ENCODE measurements at places on chromosomes 5 and 9.

- no peak for DNase-seq
These were observed 80.1 kb upstream of the SH3PXD2B start for GRCh38 chr5:172534229-172535107.

GRCh38 chr9:9492506-9492905 is 1120.3 kb downstream of the PTPRD start:
- DNase-seq: no peak

GRCh38 chr9:99326112-99326916 is 104.2 kb downstream of the SEC61B start:
- DNase-seq: no peak

DNA sequence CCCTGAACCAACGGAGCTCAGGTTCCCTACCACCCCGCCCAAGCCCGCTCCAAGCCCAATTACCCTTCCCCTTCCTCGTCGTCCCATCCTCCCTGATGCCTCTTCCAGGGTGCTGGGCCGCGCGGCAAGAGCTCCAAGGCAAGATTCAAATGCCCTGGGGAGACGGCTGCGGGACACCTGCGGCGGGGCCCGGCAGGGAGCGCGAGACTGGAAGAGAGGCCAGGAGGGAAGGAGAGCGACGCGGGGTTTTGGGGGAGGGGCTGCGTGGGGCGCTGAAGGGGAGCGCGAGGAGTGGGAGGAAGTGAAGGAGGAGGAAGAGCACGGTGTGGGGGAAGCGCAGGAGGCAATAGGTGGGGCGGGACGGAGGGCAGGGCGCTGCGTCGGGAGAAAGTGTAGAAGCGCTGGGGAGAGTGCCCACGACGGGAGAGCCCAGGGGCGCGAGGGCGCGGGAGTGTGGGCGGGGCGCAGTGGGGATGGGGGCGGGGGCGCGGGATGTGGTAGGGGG is 975 bp upstream of the NXNL2 start:
- DNase-seq: no peak

DNA sequence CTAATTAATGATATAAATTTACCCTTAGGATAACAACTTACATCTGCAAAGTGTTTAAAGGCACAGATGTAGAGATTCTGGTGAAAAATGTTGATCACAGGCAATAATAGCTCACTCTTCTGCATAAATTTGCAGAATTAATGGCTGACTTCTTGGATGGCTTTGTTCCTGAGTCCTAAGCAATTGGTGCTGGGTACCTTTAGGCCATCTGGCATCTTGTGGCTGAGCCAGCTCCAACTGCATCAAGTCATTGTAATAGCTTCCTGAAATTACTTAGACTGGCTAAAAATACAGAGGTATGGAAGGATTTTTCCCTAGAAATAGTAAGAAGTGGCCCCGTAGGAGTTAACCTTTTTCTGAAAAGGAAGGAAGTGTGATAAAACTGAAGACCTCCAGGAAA is 118.3 kb upstream of the MINAR2 start:
- no peak for DNase-seq

DNA sequence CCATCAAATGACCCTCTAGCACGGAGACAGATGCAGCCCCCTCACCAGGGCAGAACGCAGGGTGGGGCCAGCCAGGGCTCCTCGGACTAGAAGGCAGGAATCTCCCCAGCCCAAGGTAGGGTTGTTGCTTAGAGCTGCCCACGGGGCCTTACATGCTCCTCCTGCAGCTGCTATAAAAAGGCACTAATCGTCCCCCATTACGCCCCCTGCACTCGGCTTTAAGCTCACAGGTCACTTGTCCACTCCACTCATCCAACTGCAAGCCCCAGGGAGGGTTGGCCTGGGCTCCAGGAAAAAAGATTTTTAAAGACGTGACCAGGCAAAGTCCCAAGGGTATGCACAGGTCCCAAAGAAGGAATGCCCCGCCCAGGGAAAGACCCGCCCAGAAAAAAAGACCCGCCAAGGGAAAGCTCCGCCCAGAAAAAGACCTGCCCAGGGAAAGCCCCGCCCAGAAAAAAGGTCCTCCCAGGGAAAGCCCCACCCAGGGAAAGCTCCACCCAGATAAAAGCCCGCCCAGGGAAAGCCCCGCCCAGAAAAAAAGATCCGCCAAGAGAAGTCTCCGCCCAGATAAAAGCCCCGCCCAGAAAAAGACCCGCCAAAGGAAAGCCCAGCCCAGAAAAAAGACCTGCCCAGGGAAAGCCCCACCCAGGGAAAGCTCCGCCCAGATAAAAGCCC is 11.1 kb downstream of the GRIN1 start:
- no peak for DNase-seq

GRCh38 chr5:107293541-107294210 is 377.1 kb downstream of the EFNA5 start:
- DNase-seq: no peak

GRCh38 chr9:79201636-79202035 is 370.1 kb upstream of the TLE4 start:
- DNase-seq: no peak

GRCh38 chr5:178590924-178591423 is 781 bp upstream of the COL23A1 start:
- DNase-seq: no peak

- no peak for DNase-seq
These were observed 161.2 kb downstream of the AOPEP start for GRCh38 chr9:94887721-94888120.

DNA sequence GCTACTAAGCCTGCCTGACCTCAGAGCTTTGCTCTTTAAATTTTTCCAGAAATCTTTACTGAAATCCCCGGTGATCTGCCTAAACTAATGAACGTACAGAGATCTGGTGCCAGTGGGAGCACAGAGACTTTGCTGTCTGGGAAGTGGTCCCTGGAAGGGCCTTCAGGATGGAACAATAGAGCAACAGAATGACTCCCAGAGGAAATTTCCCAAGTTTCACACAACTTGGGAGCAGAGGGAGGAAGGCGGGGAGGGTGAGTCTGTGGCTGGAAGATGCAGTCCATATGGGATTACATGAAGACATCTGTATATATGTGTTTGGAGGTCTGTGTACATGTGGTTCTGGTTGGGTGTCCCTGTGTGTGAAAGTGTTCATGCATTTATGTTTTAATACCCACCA is 638.3 kb downstream of the CCDC171 start:
- no peak for DNase-seq

DNA sequence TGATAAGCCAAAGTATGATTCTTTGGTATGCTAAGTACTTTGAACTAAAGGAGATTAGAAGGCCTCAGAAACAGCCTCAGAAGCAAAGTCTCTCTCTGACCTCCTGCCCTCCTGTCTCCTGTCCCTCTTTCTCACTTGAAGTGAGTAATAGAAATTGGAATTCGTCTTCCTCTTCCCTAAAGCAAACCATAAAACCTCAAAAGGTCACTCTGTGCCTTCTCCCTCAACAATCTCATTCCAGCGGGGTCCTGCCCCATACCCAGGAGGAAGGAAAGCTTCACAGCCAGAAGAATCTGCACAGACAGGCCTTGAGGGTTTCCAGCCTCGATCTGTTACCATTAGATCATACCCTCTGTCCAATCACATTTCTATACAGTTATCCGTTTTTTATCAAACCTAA is 87.8 kb downstream of the HAPLN1 start:
- no peak for DNase-seq

GRCh38 chr9:113705928-113706519 is 170.1 kb upstream of the ZNF618 start:
- DNase-seq: no peak

DNA sequence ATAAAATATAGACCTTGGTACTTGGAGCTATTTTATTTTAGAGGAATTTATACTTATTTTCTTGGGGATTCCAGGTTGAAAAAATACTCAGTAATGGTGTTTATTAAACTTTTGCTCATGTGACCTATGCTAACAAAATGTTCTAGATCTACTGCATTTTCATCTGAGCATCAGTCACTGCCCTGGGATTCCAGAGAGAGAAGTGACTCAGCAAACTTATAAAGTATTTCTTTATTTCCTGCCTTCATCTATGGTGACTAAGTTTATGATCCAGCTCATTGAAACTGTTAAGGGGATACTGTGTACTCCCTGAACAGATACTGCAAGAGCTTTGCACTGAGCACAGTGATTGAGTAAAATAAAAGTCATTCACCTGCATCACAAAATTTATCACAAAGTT is 298.5 kb upstream of the CDH18 start:
- DNase-seq: no peak

DNA sequence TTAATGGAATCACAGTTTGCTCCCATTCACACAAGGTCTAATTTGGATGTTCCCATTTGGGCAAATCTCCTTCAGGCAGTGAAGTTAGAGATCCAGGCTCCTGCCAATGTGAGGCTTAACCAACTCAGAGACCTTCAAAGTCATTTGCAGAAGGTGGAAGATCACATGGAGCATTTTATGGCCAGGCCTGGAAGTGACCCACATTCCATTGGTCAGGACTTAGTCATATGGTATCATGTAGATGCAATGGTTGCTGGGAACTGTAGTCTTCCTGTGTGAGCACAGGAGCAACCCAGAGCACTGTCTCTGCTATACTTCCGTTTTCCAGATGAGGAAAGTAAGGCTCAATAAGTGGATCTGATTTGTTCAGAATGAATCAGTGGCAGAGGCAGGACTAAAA is 292.7 kb upstream of the SMARCA2 start:
- no peak for DNase-seq

- no peak for DNase-seq
These were observed 14.4 kb downstream of the SH3PXD2B start for GRCh38 chr5:172439785-172440477.

DNA sequence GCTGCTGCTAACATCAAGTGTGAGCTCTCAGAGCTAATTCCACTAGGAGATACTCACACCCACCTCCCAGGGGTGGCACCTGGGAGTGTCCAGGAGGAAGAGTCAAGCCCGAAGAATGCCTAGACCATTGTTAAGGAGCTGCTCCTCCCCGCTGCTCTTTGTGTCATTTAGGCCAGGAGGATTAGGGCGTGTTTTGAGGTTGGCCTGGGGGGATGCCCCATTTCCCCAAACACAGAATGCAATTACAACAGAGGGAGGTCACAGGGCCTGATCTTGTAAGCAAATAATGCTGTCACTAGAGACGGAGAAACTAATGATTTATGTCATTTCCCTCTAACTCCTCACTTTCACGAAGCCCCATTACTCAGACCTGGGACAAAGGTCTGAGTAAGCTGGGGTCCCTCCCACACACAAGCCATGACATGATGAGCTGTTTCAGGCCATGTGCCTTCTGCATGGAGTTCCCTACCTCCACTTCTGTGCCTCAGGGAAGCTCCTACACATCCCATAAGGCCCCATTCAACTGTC is 312.5 kb downstream of the ACTL7B start:
- no peak for DNase-seq

DNA sequence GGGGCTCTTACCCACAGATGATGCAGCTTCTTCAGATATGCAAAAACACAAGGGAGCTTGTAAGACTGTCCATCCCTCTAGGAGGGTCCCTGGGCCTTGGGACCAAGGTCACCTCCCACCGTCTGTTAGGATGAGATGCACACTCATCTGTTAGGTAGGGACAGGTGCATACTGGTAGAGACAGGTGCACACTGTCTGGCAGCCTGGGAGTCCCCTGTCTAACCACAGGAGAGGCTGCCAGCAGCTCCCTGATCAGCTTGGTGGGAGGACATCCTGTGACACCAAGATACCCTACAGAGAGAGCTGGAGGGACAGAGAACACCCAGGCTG is 13.2 kb downstream of the TSPAN17 start:
- DNase-seq: no peak

- no peak for DNase-seq
These were observed 62.0 kb upstream of the GLRX start for GRCh38 chr5:95884511-95884910.

GRCh38 chr5:62273687-62274086 is 32.3 kb upstream of the KIF2A start:
- DNase-seq: no peak

DNA sequence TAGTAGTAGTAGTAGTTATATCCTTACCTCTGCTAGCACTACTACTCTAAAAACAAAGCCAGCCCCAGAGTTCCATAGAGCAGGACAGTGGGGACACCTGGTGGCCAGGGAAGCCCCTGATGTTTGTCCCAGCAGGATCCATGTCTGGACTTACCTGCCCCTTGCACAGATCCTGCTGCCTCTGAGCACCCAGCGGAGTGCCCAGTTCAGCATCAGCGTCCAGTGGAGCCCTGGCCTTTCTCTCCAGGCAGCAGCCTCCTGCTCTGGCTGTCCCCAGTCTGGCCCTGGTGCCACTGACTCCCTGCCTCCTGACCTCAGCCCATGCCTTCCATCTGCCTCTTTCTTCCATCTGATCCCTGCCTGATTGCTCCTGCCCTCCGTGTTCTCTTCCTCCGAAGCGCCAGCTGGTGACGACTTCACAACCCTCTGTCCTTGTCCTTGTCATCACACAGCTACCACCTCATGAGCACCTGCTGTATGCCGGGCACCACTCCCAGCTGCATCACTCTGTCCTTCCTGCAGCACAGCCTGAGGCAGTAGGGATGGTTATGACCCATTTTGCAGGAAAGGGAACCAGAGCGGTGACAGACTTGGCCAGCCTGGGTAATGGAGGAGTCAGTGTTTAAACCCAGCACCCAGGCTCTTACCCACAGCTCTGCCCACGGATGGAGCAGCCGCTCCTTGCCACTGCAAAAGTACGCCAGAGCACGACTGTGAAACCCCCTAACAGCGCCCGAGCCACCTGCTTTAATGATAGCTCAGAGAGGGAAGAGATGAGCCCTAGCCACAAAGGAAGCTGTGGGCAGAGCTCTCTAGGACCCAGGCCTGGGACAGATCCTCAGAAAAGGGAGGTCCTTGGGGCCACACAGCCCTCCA is 11.5 kb downstream of the SARDH start:
- DNase-seq: peak; percentile 44

- no peak for DNase-seq
These were observed 14.5 kb downstream of the PLPP1 start for GRCh38 chr5:55520117-55520839.

DNA sequence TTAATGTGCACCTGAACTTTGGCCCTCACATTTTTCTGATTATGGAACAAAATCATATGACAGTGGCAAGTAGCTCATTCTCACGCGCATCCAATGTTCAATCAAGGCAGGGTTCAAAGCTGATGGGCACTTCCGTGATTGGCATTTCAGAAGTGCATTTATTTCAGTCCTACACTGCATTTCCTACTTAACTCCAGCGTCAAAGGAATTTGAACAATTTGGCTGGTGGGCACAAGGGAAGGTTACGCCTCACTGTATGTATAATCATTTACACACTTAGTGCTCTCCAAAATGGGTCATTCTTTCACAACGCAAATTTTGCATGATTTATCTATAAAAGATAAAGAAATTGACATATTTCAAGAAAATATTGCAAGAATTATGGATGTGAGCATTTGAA is 167.9 kb upstream of the VLDLR start:
- no peak for DNase-seq

All from stimulated activated CD8-positive, alpha-beta memory T cell treated with anti-CD3 and anti-CD28 coated beads, Interleukin-7, amount 100 ng/mL, for 1 hour (primary cell).